ENCODE measurements at places on chromosomes 6 and 20.

GRCh38 chr6:8821981-8822381 is 386.6 kb upstream of the SLC35B3 start:
- DNase-seq, result no peak

DNA sequence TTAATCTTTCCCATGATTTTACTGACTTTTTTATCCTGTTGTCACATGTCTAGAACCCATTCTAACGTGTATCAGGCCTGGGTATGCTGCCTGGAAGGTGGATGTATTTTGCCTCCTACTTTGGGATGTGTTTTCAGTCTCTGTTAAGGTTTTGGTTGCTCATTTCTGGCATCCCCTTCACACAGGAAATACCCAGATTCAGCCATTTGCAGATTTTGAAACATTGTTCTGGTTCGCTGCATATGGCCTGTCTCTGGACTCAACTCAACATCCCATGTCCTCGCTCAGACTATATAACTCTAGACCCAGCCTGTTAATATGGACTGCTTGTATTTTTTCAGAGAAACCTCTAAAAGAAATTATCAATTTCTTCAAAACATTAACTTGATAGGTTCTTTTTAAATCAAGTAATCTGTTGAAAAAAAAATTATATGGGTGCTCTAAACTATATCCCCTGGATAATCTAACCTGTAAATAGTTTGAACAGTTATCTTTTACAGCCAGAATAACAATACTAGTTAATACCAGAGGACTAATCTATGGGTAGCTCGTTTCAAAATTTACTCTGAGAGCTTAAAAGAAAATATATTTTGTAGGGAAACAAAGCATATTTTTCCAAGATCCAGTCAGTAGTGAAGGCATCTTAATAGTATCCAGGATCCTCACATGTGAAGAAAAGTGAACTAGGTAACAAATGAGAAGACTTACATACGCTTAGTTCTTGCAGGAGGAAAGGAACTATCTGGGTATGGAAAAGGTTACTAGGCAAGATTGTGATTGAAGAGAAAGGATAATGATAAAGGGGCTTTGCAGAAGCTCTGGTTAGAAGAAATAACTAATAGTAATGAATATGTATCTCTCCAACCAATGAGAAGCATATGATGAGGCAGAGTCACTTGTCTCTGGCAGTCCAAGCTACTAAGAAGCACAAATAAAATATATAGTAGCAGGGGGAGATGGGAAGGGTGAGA is 23.4 kb upstream of the HLA-DQB1 start:
- no peak for DNase-seq

DNA sequence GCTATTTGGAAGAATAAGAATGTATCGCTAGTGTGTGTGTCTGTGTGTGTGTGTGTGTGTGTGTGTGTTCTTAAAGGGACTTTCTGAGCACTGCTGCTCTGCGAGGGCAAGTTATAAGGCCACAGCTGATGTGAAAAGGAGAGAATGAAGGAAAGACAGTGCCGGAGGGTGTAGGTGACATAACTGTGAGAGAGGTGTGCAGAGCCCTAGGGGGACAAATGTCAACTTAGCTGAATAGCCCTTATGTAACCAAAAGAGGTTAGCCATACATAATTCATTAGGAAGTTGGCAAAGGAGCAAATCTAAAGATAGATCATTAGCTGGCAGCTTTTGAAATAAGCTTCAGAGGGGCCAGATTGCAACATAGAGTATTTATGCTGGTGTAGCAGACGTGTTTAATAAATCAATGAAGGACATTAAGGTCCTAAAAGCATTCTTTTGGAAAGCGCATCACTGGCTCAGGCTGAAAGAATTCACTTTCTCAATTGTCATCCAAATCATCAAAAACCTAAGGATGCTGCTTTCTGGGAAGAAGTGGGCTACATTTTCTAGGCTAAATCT is 81.0 kb downstream of the NDUFAF5 start:
- DNase-seq, result no peak

DNA sequence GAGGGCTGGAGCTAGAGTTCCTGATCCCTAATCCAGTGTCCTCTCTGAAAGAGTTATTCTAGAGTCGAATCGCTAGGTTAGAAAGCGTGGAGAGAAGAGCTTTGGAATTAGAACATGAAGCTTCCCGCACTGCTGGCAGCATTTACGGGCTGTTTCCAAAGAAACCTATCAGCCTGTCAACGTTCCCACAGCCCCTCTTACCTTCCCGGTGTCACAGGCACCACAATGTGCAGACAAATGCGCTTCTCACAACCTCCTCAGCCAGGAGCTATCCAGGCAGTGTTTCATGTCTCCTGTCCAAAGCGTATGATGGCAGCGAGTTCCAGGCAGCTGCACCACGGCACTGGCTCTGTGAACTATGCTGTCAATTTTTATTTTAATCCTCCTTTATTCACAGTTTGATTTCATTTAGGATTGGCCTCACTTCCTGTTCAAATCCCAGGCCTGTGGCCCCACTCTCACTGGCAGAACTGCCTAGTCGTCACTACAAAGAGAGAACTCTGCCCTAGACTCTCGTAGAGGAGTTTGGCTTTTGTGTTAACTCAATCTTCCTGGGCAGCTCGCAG is 322.8 kb upstream of the SOX4 start:
- no peak for DNase-seq

GRCh38 chr20:52616629-52617028 is 355.5 kb upstream of the TSHZ2 start:
- DNase-seq, result no peak

GRCh38 chr20:50077818-50078601 is 34.9 kb downstream of the UBE2V1 start:
- DNase-seq, result no peak

- peak; percentile 82 for DNase-seq
Measured at GRCh38 chr6:35583893-35584688, 71.4 kb upstream of the TULP1 start.

DNA sequence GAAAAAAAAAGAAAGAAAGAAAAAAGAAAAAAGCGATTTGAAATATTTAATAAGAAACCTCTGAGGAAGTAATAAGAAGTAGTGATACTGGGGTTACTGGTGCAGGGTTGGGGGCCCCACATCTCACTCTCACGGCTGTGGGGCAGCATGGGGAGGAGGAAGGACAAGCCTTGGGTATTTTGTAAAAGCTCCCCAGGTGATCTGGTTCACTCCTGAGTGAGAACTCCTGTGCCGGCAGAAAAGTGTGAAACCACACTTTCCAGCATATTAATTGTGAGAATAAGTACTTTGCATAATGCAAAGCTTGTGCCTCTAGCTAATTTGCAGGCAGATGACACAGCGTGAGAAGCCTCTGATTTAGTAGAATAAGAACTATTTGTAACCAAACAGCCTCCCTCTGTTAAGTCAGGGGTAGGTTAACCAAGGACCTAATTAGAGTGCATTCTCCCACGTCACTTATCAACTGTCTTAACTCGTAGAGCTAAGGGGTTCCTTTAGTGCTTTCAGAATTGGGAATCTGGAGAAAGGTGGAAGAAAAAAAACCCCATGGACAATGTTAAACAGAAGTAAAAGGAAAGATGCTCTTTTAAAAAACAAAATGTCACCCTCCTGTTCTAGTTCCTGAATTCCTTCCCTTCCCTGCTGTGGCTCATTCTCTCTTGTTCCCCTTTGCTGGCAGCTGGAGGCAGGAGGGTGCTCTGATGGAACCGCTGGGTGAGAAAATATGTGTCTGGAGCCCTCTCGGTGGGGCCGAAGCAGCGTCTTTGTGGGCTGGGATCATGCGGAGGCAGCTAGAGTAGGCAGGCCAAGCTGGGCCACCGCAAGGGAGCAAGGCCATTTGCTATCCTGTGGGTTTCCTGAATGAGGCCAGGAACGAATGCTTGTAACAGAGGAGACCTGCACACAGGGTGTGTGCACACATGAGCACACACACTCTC is 108.7 kb downstream of the FYN start:
- DNase-seq, result no peak

- DNase-seq, result no peak
Measured at GRCh38 chr6:45640081-45640491, 262.4 kb upstream of the SUPT3H start.

DNA sequence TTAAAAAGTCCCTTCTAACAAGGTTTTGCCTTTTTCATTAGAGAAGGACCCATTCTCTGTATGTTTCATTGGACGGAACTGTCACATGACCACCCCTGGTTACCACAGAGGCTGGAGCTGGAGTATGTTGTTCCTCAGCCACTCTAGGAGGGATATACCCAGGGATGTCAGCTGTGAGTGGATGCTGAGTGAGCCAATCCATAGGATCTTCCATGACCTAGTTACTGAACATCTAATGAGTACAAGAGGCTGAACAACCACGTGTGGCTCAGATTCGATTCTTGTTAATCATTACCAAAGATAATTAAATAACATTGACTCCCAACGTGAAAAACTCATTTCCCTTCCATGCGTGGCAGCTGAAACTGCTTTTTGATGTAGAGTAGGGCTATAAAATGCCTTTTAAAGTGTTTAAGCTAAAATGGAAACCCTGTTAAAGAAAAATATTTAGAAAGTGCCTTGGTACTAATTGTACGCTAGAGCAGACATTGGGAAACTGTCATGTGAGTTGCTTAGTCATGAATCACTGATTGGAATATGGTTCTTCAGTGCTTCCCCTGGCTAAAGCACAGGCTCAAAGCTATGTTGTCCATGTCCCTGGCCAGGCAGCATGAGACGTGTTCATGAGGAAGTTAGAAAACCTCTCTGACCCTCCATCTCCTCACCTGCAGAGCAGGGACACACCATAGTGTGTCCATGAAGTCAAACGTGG is 256.1 kb downstream of the ZNF217 start:
- no peak for DNase-seq

DNA sequence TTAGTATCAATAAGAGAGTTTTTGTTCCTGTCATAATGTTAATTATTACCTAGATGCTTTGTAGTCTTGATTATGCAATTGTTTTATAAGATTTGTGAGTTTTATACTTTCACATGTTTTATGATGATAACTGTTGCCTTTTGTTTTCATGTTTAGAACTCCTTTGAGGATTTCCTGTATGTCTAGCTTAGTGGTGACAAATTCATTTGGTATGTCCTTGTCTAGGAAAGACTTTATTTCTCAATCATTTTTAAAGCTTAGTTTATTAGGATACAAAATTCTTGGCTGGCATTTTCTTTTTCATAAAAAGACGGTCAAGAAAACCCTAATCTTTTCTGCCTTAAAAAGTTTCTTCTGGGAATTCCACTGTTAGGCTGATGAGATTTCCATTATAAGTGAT is 849.9 kb upstream of the EYS start:
- DNase-seq, result no peak

DNA sequence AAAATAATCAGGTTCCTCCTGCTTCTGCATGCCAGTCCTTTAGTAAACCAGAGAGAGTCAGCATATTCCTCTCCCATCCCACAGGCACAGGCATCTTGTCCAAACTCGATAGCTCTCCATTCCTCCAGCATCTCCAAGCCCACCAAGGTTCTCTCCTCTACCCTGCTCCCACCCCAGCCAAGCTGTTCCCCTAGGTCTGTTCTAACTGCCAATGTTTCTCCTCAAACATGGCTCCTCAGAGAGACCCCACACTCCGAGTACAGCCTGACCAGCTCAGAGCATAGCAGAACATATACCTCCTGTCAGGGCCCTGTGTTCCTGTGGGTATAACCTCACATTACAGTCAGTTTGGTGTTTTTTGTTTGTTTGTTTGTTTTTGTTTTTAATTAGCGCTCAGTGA is 177.8 kb downstream of the VEGFA start:
- DNase-seq, result no peak

DNA sequence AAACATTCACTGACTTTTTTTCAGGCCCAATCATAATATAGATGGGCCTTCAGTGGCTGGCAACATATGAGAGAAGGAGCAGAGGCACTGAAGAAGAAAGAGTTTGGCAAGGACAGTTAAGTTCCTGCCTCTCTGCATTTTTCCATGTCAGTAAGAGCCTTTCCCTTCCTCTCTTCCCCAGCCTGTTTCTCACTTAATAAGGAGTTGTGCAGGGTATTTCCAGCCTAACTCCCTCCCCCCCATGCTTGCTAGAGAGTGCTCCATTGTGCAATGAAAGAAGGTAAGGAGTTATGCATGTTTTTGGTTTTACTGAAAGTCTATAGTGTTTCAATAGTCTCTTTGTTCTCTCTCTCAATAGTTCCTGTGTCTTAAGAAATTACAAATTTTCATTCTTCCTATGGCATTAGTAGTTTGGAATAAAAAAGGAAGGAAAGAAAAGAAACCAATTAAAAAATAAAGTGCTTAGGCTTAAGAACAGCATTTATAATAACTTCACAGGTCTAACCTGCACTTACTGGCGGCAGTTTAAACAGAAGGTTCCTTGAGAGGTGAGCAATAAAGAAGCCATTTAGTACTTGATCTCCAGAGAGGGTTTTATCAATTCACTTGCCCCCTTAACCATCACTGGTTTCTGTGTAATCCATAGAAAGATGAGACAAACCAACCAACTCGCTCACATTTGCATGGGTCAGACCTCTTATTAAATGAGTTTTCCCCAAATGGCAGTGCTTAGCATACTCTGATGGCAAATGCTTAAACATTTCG is 251.1 kb downstream of the PTPRT start:
- no peak for DNase-seq

- no peak for DNase-seq
Measured at GRCh38 chr6:23754197-23754596, 371.8 kb upstream of the NRSN1 start.

GRCh38 chr20:15637950-15638754 is 935.1 kb downstream of the KIF16B start:
- no peak for DNase-seq

DNA sequence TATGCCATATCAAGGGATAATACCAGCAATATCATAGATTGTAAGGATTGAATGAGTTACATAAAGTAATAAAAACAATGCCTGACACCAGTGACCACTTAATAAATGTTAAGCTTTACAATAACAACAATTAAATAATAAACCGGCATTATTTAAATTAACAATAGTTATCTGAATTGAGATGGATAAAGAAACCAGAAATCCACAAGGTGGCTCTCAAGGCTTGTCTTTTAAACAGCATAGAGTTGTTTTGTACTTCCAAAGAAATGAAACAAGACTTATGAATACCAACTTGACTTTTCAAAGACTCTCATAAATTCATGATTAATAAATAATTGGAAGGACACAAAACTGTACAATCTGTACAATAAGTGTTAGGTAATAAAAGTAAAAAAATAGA is 203.1 kb downstream of the ASCC3 start:
- DNase-seq, result peak; percentile 7

Data from AML-193 (cell line).